Caki2 (cell line): ENCODE measurements at places on chromosomes 5 and 9. TPM values are rescaled to one million over a fixed set of nuclear protein-coding genes. Genes with fewer than 3 reads are reported as not detected.

CHSY3 gene
- not detected in 2 replicates for total RNA-seq

GRCh38 chr5:169248996-169249395 lies 51.9 kb downstream of the SLIT3 start:
- DNase-seq: no peak

DNA sequence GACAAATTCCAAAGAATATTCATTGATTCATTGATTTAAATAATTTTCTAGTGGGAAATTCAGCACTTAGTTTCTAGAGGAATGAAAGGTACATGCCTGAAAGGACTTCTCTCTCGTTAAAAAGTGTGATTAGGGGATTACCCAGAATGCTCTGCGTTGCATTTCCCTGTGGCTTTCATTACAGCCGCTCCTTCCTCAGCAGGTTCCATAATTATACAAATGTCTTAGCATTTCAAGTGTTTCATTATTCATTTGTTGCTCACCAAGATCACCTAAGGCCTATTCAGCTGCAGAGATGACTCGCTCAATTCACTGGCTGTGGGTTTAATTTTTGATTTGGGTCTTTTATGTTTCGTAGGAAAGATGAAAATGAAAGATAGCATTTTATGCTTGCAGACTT lies 52.8 kb downstream of the SPATA31C2 start:
- DNase-seq: no peak

DNA sequence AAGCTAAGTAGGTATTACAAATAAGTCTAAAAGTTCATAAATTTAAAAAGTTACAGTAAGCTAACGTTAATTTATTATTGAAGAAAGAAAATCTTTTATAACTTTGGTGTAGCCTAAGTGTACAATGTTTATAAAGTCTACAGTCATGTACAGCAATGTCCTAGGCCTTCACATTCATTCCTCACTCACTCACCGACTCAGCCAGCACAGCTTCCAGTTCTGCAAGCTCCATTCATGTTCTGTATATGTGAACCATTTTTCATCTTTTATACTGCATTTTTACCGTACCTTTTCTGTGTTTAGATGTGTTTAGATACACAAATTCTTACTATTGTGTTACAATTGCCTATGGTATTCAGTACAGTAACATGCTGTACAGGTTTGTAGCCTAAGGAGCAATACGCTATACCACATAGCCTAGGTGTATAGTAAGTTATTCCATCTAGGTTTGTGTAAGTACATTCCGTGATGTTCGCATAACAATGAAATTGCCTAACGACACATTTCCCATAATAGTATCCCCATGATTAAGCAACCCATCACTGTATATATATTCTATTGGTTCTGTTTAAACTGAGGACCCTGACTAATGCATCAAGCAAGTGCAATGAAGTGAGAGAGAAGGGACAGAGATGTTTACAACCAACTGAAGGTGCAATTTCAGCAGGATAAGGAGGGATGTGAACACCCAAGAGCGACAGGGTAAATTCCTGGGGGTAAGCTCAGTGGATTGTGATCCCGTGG lies 88.9 kb upstream of the TRIO start:
- DNase-seq: no peak

- no peak for DNase-seq
Observed at GRCh38 chr9:132125944-132126679, 35.7 kb upstream of the NTNG2 start.

NELFB gene
- total RNA-seq: 84.1 and 92.6 TPM in 2 replicates

- DNase-seq: no peak
Observed at GRCh38 chr9:131257266-131258025, 18.9 kb downstream of the FAM78A start.

TUSC1 gene
- total RNA-seq: 22.6 and 45.3 TPM in 2 replicates

- no peak for DNase-seq
Observed at GRCh38 chr5:65065001-65065511, 296.3 kb downstream of the CWC27 start.
